DND-41 (cell line): ENCODE measurements at places on chromosomes 3 and 15.

- no peaks in the 10 kb centered on the region for H3K4me1 ChIP-seq
- H3K36me3 ChIP-seq, result no peaks in the 10 kb centered on the region
- DNase-seq, result no peak
Measured at GRCh38 chr3:13838421-13838820, 41.5 kb downstream of the WNT7A start.

DNA sequence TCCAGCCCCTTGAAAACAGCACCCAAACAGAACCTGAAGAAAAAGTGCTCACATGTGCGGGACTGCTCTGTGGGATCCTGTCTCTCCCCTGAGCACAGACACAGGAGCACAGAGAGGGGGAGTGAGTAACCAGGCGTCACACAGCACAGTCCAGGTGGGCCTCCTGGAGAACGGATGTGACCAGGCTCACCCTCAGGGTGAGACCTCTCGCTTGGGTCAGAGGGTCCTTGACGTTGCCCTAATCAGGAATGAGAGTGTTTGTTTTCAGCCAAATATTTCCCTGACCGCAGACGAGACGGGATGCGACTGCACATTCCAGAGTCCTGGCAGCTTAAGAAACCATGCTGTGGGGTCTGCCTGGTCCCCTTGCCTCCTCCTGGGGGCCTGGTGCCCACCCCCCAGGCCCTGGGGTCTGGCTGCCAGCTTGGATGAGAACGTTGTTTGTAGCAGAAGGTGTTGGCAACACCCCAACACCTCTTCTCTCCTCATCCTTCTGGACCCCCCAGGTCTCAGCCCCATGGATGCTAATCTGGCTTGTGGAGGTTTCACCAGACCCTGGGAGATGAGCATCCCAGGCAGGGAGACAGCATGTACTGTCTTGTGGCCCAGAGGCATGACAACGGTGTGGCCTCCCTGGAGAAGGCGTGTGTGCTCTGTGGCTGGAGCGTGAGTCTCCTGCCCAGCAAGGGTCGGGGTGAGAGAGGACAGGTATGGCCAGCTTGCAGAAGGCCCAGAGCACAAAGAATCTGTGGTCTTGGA, 42.1 kb upstream of the SLC6A6 start:
- H3K27me3 ChIP-seq, result peaks cover 4% of the 10 kb centered on the region
- DNase-seq, result no peak
- H3K4me1 ChIP-seq, result no peaks in the 10 kb centered on the region
- no peak overlapping the region for H3K4me3 ChIP-seq
- no peaks in the 10 kb centered on the region for H3K36me3 ChIP-seq

DNA sequence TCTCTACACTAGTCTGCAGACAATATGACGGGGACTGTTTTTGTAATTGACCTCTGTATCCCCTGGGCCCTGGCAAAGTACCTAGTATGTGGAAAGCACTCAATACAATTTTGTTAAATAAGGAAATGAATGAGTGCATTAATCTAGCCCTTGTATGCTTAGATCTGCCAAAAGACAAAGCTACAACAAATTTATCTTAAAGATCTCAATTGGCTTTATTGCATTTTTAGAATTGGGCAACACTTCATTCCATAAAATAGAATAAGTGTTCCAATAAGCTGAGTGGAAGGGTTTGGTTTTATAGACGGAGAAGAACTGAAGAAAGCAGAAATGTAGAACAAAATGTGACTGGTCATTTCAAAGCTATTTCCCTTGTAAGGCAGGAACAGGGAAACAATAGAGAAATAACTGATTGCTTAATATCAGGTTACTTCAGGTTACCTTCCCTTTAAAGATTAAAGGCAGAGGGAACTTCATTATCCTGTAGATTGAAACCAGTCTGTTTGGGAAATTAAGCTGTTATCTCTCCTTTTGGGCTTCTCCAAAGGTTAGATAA, 108.3 kb upstream of the MME start:
- DNase-seq, result no peak
- peaks cover 27% of the 10 kb centered on the region for H3K4me1 ChIP-seq
- H3K36me3 ChIP-seq, result no peaks in the 10 kb centered on the region
- H3K4me3 ChIP-seq, result no peak overlapping the region
- no peak overlapping the region for H3K27ac ChIP-seq

DNA sequence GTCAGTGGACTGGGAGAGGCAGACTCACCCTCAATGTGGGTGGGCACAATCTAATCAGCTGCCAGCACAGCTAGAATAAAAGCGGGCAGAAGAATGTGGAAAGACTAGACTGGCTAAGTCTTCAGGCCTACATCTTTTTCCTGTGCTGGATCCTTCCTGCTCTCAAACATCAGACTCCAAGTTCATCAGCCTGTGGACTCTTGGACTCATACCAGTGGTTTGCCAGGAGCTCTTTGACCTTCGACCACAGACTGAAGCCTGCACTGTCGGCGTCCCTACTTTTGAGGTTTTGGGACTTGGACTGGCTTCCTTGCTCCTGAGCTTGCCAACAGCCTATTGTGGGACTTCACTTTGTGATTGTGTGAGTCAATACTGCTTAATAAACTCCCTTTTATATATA, 68.0 kb downstream of the CNTN3 start:
- DNase-seq, result no peak
- H3K4me1 ChIP-seq, result no peaks in the 10 kb centered on the region
- H3K4me3 ChIP-seq, result no peak overlapping the region
- H3K36me3 ChIP-seq, result no peaks in the 10 kb centered on the region

- H3K27ac ChIP-seq, result no peak overlapping the region
- DNase-seq, result no peak
- H3K4me3 ChIP-seq, result no peak overlapping the region
Measured at GRCh38 chr3:89889386-89889785, 782.0 kb downstream of the EPHA3 start.

DNA sequence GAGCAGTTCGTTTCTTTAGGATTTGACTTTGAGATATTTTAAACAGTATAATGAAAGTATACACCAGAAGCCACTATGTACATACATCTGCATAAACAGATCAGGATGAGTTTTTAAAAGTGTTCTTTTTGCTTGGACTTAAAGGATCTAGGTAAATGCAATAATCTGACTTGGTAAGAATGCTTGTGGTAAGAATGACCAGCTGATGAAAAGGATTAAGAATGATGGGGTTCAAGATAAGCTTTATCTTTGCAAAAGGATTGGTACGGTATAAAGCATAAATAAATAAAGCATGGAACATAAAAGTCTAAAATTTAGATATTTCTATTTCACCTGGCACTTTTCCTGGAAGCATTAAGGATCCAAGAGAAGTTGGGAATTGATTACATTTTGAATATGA, 9.8 kb upstream of the MME start:
- peaks cover 30% of the 10 kb centered on the region for H3K4me1 ChIP-seq
- H3K27ac ChIP-seq, result peak overlapping the region; percentile 66
- no peak overlapping the region for H3K4me3 ChIP-seq
- no peaks in the 10 kb centered on the region for H3K36me3 ChIP-seq

GRCh38 chr3:151230646-151231045, 27.6 kb upstream of the GPR171 start:
- DNase-seq, result no peak
- H3K36me3 ChIP-seq, result no peaks in the 10 kb centered on the region
- H3K27ac ChIP-seq, result no peak overlapping the region
- H3K27me3 ChIP-seq, result no peaks in the 10 kb centered on the region

GRCh38 chr3:76668653-76669052, 371.2 kb upstream of the ROBO2 start:
- no peak for DNase-seq
- no peak overlapping the region for H3K4me3 ChIP-seq
- no peaks in the 10 kb centered on the region for H3K27me3 ChIP-seq
- H3K27ac ChIP-seq, result no peak overlapping the region
- H3K4me1 ChIP-seq, result no peaks in the 10 kb centered on the region

GRCh38 chr3:54960082-54960481, 32.2 kb upstream of the LRTM1 start:
- no peak for DNase-seq
- no peak overlapping the region for H3K4me3 ChIP-seq
- no peaks in the 10 kb centered on the region for H3K4me1 ChIP-seq
- peaks cover under 1% of the 10 kb centered on the region for H3K27me3 ChIP-seq
- H3K27ac ChIP-seq, result no peak overlapping the region

- no peak overlapping the region for H3K27ac ChIP-seq
- H3K36me3 ChIP-seq, result no peaks in the 10 kb centered on the region
- H3K4me3 ChIP-seq, result no peak overlapping the region
- DNase-seq, result no peak
- no peaks in the 10 kb centered on the region for H3K27me3 ChIP-seq
Measured at GRCh38 chr3:102896851-102897621, 462.2 kb downstream of the ZPLD1 start.

DNA sequence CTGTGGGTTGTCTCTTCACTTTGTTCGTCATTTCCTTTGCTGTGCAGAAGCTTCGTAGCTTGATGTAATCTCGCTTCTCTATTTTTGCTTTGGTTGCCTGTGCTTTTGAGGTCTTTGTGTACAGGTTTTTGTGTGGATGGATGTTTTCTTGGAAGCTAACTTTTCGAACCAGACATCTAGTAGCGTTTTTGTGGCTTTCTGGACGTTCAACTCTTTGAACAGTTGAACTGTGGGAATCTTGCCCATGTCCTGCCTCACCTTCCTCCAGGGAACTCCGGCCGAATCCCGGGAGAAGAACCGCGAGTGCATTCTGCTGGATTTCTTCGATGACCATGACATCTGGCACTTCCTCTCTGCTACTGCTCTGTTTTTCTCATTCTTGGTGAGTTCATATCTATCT, 70.6 kb downstream of the USF3 start:
- no peak overlapping the region for H3K4me3 ChIP-seq
- no peaks in the 10 kb centered on the region for H3K36me3 ChIP-seq
- H3K4me1 ChIP-seq, result no peaks in the 10 kb centered on the region
- DNase-seq, result no peak
- H3K27ac ChIP-seq, result no peak overlapping the region
- no peaks in the 10 kb centered on the region for H3K27me3 ChIP-seq

- DNase-seq, result no peak
- H3K27me3 ChIP-seq, result no peaks in the 10 kb centered on the region
- no peaks in the 10 kb centered on the region for H3K36me3 ChIP-seq
- H3K27ac ChIP-seq, result no peak overlapping the region
Measured at GRCh38 chr15:23472033-23472432, 25.0 kb upstream of the GOLGA6L2 start.

DNA sequence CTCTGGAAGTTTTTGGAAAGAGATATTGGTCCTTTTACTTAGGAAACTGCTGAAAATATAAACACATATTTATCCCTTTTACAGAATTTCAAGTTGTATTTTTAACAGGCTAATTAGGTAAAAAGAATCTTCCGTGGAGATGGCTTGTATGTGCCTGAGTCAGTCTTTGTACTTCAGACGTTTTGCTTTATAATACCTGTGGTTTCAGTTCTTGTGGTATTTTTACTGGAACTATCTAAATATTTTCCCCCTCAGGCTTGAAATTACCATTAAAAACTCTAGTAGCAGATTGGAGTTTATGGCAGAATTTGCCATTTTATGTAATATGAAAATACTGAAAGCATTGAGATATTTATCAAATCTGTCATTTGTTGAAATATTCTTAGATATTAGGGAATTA, 151.6 kb upstream of the CGNL1 start:
- H3K4me1 ChIP-seq, result peaks cover 10% of the 10 kb centered on the region; the same call in 1 of the 2 replicates
- H3K36me3 ChIP-seq, result no peaks in the 10 kb centered on the region
- H3K27me3 ChIP-seq, result no peaks in the 10 kb centered on the region

DNA sequence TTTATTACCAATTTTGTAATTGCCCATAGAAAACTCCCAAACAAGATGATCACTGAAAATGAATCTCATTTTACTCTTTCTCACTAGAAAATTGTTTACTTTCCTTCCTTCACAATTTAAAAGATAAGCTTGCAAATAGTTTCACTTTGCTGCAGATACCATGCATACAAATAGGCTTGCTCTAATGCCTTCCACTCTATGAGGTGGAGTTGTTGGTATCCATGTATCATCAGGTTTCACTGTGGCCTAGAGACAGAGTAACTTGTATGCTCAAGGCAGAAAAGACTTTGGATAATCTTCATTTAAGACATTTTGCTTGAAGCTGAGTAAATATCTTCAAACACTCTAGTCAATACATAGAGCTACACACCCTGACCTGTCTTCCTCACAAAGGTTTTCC, 60.8 kb downstream of the RYK start:
- no peaks in the 10 kb centered on the region for H3K27me3 ChIP-seq
- no peak overlapping the region for H3K27ac ChIP-seq
- peaks cover 38% of the 10 kb centered on the region; the same call in 1 of the 2 replicates for H3K36me3 ChIP-seq

DNA sequence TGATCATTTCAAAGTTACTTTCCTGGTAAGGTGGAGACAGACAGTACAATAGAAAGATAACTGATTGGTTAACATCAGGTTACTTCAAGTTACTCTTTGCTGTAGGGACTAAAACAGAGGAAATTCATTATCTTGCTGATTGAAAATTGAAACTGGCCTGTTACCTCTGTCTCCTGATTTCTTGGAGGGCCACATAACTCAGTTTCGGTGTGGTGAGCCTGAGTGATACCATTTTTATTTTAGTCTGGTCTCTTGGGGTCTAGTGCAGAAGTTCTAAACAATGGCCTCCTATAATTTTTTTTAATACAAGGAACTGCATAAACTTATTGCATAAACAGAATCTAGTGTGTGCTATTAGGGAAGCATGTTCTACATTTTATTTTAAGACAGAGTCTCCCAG, 1.2 kb upstream of the ICE2 start:
- H3K36me3 ChIP-seq, result peaks cover 20% of the 10 kb centered on the region
- DNase-seq, result no peak
- H3K27me3 ChIP-seq, result no peaks in the 10 kb centered on the region
- peak overlapping the region; percentile 94 for H3K27ac ChIP-seq
- H3K4me3 ChIP-seq, result peak overlapping the region; percentile 92

DNA sequence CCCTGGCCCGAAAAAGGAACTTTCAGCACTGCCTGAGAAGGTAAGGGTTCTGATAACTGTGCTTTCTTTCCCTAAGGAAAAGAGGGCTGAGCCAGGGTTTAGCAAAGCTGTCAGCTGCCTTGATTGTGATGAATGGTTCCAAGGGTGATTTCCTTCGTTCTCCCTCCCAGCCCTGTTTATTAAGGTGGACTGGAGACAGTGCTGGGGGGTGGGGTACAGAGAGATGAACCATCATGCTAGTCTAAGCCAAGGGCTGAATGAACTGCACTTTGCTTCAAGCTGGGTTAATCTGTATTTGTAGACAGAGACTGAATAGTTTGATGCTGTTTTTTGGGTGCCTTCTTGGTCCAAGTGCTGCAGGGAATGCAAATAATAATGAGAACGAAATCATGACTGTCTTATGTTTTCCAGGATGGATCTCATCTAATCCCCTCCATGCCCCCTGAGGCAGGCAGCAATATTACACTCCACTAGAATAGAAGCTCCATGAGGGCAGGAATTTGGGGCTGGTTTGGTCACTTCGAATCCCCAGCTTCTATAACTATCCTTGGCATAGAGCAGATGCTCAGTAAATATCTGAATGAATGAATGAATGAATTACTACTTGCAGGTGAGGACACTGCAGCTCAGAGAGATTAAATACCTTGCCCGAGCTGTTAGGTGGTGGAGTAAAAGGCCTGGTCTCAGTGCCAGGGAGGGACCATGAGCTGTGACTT, 10.9 kb downstream of the PXYLP1 start:
- no peak for DNase-seq
- H3K27me3 ChIP-seq, result no peaks in the 10 kb centered on the region
- peaks cover 64% of the 10 kb centered on the region for H3K4me1 ChIP-seq
- peak overlapping the region; percentile 7; the same call in 1 of the 2 replicates for H3K27ac ChIP-seq
